Stimulated activated CD8-positive, alpha-beta memory T cell treated with anti-CD3 and anti-CD28 coated beads, Interleukin-15, amount 100 ng/mL, for 48 hours (primary cell): ENCODE measurements at places on chromosomes 7 and 10.

- no peak for DNase-seq
Measured at GRCh38 chr10:130686689-130687300, 550.6 kb downstream of the GLRX3 start.

GRCh38 chr10:74880041-74880440 lies 53.6 kb downstream of the KAT6B start:
- no peak for DNase-seq

- no peak for DNase-seq
Measured at GRCh38 chr7:105674200-105674920, 93.1 kb upstream of the EFCAB10 start.

DNA sequence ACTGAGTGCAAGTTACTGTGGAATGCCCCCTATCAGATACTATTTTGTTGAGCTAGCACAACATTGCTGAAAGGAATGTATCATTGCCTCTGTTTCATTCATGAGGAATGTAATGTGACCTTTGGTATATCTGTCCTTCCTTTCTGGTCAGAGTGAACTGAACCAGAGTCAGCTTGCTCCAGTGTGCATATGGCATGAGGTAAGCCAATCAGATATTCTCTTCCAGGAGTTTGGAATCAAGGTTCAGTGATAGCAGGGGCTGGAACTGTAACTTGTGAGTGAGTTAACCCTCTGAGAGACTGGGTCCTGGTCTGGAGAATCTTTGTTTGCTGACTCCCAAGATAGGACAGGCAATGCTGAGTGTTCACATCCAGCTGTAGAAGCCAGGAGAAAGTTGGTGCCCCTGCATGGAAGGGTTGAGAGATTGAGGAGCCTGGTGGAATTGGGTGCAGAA lies 45.3 kb upstream of the OSBPL3 start:
- DNase-seq, result no peak

DNA sequence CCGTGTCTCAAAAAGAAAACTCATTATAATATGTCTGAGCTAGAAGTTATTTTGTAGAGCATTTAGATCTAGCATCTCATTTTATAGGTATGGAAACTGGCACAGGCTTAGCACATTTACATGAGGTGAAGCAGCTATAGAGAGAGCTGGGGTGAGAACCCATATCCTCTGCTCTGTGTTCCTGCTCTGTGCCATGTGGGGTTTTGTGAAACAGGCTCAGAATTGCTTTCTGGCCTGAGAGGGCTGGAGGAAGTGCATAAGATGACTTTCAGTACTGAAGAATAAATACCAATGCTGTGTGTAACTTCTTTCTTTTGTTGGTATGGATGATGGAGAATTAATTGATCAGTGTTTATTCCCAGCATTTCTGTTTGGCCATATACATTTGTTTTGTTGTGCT lies 159.1 kb downstream of the LRRC4 start:
- no peak for DNase-seq

DNA sequence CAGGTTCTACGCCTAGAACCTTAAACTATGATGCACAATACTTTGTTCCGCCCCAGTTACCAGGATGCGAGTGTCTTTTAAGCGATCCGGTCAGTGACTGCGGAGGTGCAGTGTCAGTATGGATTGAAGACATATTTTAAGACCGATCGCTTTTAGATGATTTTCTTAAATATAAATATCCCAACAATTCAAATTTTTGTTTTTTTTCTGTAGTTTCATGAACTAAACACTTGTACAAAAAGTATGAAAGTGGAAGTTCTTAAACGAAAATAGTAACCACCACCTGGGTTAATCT lies 835 bp downstream of the COMMD3 start:
- DNase-seq, result no peak

- no peak for DNase-seq
Measured at GRCh38 chr7:99385564-99385963, 11.0 kb downstream of the ARPC1B start.

- no peak for DNase-seq
Measured at GRCh38 chr7:145398758-145399157, 562.9 kb upstream of the TPK1 start.

- no peak for DNase-seq
Measured at GRCh38 chr7:134120405-134120804, 6.7 kb upstream of the LRGUK start.

GRCh38 chr7:116455009-116455408 lies 44.5 kb upstream of the CAV2 start:
- no peak for DNase-seq

- DNase-seq, result no peak
Measured at GRCh38 chr10:34739915-34740314, 75.2 kb downstream of the PARD3 start.

DNA sequence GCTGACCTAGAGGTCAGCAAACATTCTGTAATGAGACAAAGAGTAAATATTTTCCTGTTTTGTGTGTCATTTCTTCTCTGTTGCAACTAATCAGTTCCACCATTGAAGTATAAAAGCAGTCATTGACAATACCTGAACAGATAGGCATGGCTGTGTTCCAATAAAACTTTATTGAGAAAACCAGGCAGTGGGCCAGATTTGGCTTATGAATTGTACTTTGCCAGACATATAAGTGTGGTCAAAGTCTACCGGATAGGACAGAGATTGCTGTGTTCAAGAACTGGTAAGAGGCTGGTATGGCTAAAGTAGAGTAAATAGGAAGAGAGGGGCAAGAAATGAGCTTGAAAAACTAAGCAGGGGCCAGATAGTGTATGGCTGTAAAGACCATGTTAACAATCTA lies 38.3 kb upstream of the TAC1 start:
- no peak for DNase-seq
